DMS153 (cell line): ENCODE measurements at places on chromosomes 11 and 22.

- DNase-seq = no peak
Measured at GRCh38 chr11:75663808-75664207, 5.0 kb downstream of the MAP6 start.

DNA sequence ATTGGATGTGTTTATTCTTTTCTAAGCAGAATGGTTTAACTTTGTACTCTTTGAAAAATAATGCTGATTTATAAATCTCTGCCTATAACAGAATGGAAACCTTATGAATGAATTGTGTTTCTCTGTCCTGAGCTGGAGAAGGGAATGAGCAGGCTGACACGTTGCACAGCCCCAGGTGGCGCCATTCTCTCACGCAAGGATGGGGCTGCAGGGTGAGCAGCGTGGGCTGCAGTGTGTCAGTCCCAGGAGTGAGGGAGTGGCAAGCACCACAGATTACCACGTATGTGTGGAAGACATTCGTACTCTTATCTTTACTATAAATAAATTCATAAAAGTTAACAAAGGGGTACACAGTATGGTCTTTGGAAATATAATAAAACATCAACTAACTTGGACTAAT lies 33.4 kb downstream of the FDX1 start:
- DNase-seq = peak; percentile 38

- peak; percentile 20 for DNase-seq
Measured at GRCh38 chr11:46947399-46948077, 11.0 kb downstream of the CSTPP1 start.

- no peak for DNase-seq
Measured at GRCh38 chr11:33734441-33735270, 1.6 kb downstream of the CD59 start.

DNA sequence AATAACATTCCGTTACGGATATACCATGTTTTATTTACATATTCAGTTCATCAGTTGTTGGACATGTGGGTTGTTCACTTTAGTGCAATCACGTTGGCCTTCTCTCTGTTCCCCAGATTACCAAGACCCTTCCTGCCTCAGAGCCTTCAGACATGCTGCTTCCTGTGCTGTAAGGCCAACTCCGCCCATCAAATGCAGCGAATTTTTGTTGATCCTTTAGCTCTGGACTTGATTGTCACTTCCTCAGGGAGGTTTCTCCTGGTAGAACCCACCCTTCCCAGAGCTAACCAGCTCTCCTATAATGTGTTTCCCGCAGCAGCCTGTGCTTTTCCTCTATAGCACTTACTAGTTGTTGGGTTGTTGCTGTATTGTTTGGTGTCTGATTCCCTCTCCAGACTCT lies 39.4 kb downstream of the SWAP70 start:
- no peak for DNase-seq
